ENCODE measurements at places on chromosomes 7 and 10.

- peak; percentile 68 for DNase-seq
Observed at GRCh38 chr7:29109899-29110298, 36.4 kb downstream of the CPVL start.

DNA sequence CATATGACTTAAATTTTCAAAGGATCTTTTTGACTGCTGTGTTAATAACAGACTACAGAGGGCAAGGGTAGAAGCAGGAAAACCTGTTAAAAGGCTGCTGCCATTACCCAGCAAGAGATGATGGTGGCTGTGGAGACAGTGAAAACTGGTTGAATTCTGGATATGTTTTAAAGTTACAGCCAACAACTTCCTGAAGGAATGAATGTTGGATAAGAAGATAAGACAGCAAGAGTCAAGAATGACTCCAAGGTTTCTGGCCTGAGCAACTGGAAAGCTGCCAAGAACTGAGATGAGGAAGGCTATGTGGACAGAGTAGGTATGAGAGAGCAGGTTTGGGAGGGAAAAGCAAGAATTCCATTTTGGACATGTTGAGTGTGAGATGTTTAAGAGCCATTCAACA is 19.1 kb downstream of the CNOT4 start:
- DNase-seq, result no peak

GRCh38 chr7:40000734-40001315 is 50.8 kb downstream of the CDK13 start:
- DNase-seq, result no peak

- DNase-seq, result no peak
Observed at GRCh38 chr7:39099146-39099545, 121.4 kb downstream of the POU6F2 start.

DNA sequence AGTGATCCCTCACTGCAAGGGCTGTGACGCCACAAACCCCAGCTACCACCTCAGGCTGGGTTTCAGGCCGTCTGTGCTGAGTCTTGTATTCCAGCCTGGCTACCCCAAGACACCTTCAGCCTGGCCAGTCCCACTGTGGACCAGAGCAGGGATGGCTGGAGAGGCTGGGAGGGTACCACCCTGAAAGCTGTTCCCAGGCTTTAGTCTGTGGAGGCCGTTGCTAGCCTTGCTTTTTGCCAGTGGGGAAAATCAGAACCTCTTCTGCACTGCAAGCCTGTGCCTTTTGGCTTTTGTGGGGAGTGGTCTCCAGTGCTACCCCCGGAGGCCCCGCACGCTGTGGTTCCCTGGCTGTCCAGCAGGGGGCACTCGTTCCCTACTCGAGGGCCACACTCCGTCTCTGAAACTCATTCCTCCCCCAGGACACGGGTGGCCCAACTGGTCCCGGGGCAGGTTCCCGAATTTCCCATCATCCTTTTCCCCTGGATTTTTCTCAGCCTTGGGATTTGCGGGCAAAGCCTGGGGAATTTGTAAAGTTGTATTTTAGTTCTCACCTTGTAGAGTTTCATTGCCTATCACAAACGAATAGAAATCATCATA is 128.4 kb upstream of the BTBD16 start:
- DNase-seq, result peak; percentile 79

- DNase-seq, result no peak
Observed at GRCh38 chr10:29970576-29970975, 88.8 kb downstream of the JCAD start.

DNA sequence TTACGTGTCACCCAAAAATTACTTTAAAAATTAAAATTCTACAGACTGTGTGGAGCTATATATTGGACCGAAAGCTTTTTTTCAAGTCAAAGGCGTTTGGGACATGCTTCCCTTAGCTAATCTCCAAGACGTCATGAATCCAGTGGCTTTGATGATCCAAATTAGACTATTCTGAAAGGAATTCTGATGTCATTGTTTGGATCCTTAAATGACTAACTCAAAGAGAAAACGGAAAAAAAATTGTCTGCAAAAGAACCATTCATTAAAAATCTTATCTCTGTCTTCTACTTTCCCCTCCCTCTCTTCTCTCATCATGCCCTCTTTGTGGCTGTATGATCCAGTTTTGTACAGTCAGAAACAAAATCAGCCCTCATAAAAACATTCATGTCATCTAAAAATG is 161.8 kb downstream of the ETV1 start:
- DNase-seq, result no peak

Measured in T47D (cell line).